ENCODE measurements at places on chromosomes 1 and 21. TPM values are rescaled to one million over a fixed set of nuclear protein-coding genes. Genes with fewer than 3 reads are reported as not detected.

The OR2T35 gene
- total RNA-seq: not detected

The CELA2A gene
- 0.19 TPM for total RNA-seq

The PUM1 gene
- 64.9 TPM for total RNA-seq

The RUNX3 gene
- under 0.01 TPM for total RNA-seq

The PROK1 gene
- not detected for total RNA-seq

The FCRLB gene
- 1.3 TPM for total RNA-seq

The ANKRD35 gene
- total RNA-seq: 0.81 TPM

The ARMH1 gene
- total RNA-seq: not detected

The HSF2BP gene
- total RNA-seq: 4.3 TPM

The OR2T2 gene
- not detected for total RNA-seq

The FAM151A gene
- total RNA-seq: not detected

The G0S2 gene
- 14.4 TPM for total RNA-seq

The ZNF436 gene
- total RNA-seq: 25.6 TPM

The SLAMF9 gene
- total RNA-seq: not detected

The SH2D1B gene
- total RNA-seq: not detected

The OR2L2 gene
- total RNA-seq: not detected

The KCNT2 gene
- 0.09 TPM for total RNA-seq

The PLA2G2D gene
- not detected for total RNA-seq

The SPAG17 gene
- total RNA-seq: not detected

The ILDR2 gene
- total RNA-seq: not detected

The OR10J1 gene
- total RNA-seq: not detected

The GPR89A gene
- 23.0 TPM for total RNA-seq

The PRR9 gene
- total RNA-seq: not detected

The S100A16 gene
- 328 TPM for total RNA-seq

The EMC1 gene
- 59.0 TPM for total RNA-seq
